Naive thymus-derived CD8-positive, alpha-beta T cell (primary cell): ENCODE measurements at places on chromosomes 4 and X. TPM values are rescaled to one million over a fixed set of nuclear protein-coding genes. Genes with fewer than 3 reads are reported as not detected.

GRCh38 chr4:147485167-147485566 lies 4.3 kb downstream of the EDNRA start:
- no peak overlapping the region for H3K27ac ChIP-seq
- H3K4me3 ChIP-seq: no peak overlapping the region
- H3K27me3 ChIP-seq: peaks cover 18% of the 10 kb centered on the region
- H3K4me1 ChIP-seq: no peaks in the 10 kb centered on the region
- DNase-seq: no peak
- peaks cover 4% of the 10 kb centered on the region for H3K36me3 ChIP-seq

- peak overlapping the region; percentile 76 for H3K27ac ChIP-seq
- peaks cover 43% of the 10 kb centered on the region for H3K27me3 ChIP-seq
- peaks cover 41% of the 10 kb centered on the region for H3K4me1 ChIP-seq
- no peak for DNase-seq
- peak overlapping the region; percentile 94 for H3K4me3 ChIP-seq
Observed at GRCh38 chr4:56655209-56655626, 25.9 kb downstream of the HOPX start.

DNA sequence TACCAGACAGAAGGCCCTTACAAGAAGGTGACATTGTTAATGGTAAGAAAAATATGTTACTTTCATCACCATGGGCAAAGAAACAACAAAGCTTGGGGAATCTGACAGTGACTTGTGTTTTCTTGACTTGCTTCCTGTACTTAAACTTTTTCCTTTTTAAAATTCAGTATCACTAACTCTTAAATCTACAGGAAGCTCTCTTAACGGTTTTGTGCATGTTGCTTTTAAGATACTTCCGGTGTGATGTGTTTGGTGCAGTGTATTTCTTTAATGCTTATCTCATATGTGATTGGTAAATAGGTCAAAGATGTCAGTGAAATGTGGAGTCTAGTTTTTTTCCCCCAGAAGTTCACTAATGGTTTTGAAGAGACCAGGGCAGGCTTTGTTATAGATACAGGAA lies 45.2 kb downstream of the ADH5 start:
- H3K27ac ChIP-seq: peak overlapping the region; percentile 92
- H3K4me3 ChIP-seq: peak overlapping the region; percentile 63
- peaks cover 20% of the 10 kb centered on the region for H3K4me1 ChIP-seq
- DNase-seq: peak; percentile 22
- H3K27me3 ChIP-seq: no peaks in the 10 kb centered on the region

- no peak overlapping the region for H3K4me3 ChIP-seq
- H3K27ac ChIP-seq: no peak overlapping the region
- no peaks in the 10 kb centered on the region for H3K4me1 ChIP-seq
Observed at GRCh38 chr4:124253080-124253479, 459.5 kb downstream of the ANKRD50 start.

GRCh38 chr4:104728380-104729122 lies 233.9 kb upstream of the CXXC4 start:
- H3K27me3 ChIP-seq: no peaks in the 10 kb centered on the region
- H3K4me3 ChIP-seq: no peak overlapping the region
- H3K36me3 ChIP-seq: no peaks in the 10 kb centered on the region
- no peak overlapping the region for H3K27ac ChIP-seq
- H3K4me1 ChIP-seq: no peaks in the 10 kb centered on the region
- DNase-seq: no peak

GRCh38 chr4:139208404-139208945 lies 31.5 kb upstream of the ELF2 start:
- no peaks in the 10 kb centered on the region for H3K27me3 ChIP-seq
- H3K36me3 ChIP-seq: no peaks in the 10 kb centered on the region
- DNase-seq: no peak

DNA sequence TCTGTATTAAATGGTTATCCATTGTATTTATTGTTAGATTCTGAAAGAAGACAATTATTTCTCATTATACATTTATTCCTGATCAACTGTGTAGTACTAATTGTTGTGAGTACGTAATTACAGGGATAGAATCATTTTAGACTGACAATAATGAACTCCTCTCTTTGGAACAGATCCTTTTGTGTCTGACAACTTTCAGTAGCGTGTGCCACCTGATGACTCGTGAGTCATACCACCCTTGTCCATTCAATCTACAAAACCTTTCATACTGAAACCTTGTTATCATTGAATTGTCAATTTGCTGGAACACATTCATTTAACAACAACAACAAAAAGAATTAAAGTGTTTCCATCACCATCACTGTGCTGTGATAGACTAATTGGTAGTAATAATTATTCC lies 602.7 kb upstream of the PCDH7 start:
- no peaks in the 10 kb centered on the region for H3K27me3 ChIP-seq
- H3K27ac ChIP-seq: no peak overlapping the region
- H3K4me3 ChIP-seq: no peak overlapping the region
- peaks cover 1% of the 10 kb centered on the region for H3K4me1 ChIP-seq
- no peaks in the 10 kb centered on the region for H3K36me3 ChIP-seq

- no peak overlapping the region for H3K4me3 ChIP-seq
- no peak for DNase-seq
- peaks cover 13% of the 10 kb centered on the region for H3K27me3 ChIP-seq
- H3K4me1 ChIP-seq: no peaks in the 10 kb centered on the region
Observed at GRCh38 chr4:94412658-94413038, 39.1 kb upstream of the PDLIM5 start.

DNA sequence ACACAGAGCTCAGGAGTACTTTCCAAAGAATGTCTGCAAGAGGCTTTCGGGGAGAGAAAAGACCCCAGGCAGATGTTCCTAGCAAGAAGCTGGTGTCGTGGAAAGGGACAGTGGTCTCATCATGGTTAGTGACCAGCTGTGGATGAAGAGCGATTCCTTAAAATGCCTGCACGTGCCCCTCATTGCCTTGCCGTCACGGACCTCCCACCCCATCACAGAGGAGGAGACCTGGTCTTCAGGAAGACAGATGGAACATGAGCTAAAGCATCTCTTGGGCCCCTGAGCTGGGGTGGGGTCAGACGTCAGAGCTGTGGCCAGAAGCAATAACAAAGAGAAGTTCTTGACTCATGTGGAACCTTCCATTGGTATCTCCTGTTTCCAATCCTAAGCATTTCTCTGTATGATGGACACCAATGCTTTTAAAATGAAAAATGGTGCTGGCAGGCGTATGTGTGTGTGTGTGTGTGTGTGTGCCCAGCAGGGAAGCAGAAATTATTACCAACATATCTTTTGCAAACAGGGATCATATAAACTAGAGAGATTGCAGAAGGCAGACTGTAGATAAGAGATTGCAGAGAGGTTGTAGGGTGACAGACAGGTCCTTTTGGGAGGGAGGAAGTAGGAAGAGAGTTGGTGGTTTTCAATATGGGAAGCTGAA lies 25.2 kb upstream of the ASMTL start:
- DNase-seq: peak; percentile 16
- peak overlapping the region; percentile 47 for H3K4me3 ChIP-seq
- H3K27ac ChIP-seq: peak overlapping the region; percentile 64
- no peaks in the 10 kb centered on the region for H3K27me3 ChIP-seq

DNA sequence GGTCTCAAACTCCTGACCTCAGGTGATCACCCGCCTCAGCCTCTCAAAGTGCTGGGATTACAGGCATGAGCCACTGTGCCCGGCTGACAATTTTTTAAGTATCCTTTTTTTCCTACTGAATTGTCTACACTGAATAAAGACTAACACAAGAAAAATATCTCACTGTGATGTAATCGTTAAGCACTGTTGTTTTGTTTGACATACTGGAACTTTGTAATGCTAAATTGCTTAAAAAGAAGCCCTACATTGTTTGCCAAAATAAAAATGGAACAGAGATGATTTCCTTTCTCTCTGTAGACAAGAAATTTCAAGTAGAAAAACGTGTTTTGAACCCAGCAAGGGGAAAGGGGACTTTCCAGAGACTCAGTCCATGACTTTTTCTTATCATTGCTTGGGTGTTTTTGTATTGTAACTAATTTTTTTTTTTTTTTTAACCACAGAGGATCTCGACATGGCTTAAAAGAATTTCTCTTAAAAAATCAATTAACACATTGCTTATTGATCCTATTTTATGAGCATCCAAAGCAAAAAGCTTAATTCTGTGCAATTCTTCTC lies 74.9 kb downstream of the TMEM156 start:
- peaks cover 5% of the 10 kb centered on the region for H3K4me1 ChIP-seq
- H3K27ac ChIP-seq: no peak overlapping the region
- peaks cover 4% of the 10 kb centered on the region for H3K27me3 ChIP-seq
- no peak overlapping the region for H3K4me3 ChIP-seq
- no peaks in the 10 kb centered on the region for H3K36me3 ChIP-seq

- H3K27me3 ChIP-seq: no peaks in the 10 kb centered on the region
- no peaks in the 10 kb centered on the region for H3K36me3 ChIP-seq
- DNase-seq: no peak
- H3K27ac ChIP-seq: no peak overlapping the region
- H3K4me3 ChIP-seq: no peak overlapping the region
- H3K4me1 ChIP-seq: peaks cover 49% of the 10 kb centered on the region
Observed at GRCh38 chrX:20445109-20445508, 178.4 kb upstream of the RPS6KA3 start.

DNA sequence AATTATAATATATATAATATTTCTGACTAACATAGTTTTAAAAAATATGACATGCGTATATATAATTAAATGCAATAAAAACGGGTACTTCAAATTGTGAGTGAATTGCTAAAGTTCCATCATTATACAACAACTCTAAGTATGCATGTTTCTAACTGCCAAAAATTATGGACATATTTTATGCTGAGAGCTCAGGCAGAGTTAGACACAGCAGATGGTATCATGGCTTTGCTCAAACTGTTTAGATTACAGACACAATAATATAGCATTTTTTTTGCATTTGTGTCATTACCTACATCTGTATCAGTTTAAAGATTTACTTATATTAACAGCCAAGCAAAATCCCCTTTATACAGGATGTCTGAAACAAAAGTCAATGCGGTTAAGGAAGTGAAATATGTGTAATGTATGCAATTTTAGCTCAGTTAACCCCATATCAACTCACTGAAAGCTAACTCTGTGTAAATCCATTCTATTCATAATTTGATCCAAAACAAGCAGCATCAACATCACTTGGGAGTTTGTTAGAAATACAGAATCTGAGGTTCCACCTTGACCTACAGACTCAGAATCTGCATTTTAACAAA lies 119.1 kb upstream of the CNKSR2 start:
- no peak overlapping the region for H3K27ac ChIP-seq
- no peaks in the 10 kb centered on the region for H3K4me1 ChIP-seq
- no peak for DNase-seq
- no peaks in the 10 kb centered on the region for H3K36me3 ChIP-seq

DNA sequence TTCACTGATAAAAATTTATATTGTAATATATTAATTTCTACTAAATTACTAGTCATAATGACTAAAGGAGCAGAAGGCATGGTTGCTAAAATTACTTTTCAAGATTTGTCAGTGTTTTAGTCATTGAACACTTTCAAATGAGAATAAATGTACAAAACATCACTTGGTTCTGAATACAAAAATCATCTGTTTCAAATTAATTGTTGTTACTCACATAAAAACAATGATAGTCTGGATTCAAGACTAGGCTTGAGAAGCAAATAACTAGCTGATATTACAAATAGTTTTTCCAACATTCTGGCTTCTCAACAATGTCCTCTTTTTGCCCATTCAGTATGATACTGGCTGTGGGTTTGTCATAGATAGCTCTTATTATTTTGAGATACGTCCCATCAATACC lies 112.5 kb downstream of the ANAPC10 start:
- no peak overlapping the region for H3K27ac ChIP-seq
- DNase-seq: no peak
- H3K36me3 ChIP-seq: peaks cover 3% of the 10 kb centered on the region
- no peak overlapping the region for H3K4me3 ChIP-seq
- H3K4me1 ChIP-seq: no peaks in the 10 kb centered on the region

- H3K27me3 ChIP-seq: peaks cover 3% of the 10 kb centered on the region
- no peak overlapping the region for H3K27ac ChIP-seq
- DNase-seq: no peak
- H3K36me3 ChIP-seq: no peaks in the 10 kb centered on the region
- no peak overlapping the region for H3K4me3 ChIP-seq
Observed at GRCh38 chr4:82640540-82640939, 78.8 kb upstream of the TMEM150C start.

DNA sequence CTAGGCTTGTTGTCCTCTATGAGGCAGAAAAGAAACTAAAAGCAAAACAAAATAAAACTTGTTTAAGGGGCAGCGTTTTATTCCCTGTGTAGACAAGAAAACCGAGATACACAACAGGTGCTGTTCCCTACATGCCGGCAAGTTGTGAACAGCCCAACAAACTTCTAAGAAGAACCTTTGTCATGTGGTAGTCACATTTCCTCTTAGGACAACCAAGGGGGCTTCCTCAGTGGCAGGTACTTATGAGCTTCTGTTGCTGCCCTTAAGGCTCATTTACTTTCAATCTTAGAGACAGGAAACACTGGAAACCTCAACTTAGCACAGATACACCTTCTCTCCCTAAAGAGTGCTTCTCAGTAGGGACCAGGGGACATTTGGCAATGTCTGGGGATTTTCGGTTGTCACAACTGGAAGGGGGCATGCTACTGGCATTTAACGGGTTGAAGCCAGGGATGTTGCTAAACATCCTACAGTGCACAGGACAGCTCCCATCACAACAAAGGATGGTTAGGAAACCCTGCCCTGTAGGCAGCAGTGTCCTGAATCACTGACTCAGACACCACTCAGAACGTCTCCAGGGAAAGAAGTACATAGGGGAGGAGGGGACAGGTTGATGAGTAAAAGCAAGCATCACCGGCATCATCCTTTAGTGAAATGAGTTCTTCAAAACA lies 111.0 kb downstream of the ASB9 start:
- peak overlapping the region; percentile 76 for H3K4me3 ChIP-seq
- H3K27me3 ChIP-seq: no peaks in the 10 kb centered on the region
- peak; percentile 10 for DNase-seq

DNA sequence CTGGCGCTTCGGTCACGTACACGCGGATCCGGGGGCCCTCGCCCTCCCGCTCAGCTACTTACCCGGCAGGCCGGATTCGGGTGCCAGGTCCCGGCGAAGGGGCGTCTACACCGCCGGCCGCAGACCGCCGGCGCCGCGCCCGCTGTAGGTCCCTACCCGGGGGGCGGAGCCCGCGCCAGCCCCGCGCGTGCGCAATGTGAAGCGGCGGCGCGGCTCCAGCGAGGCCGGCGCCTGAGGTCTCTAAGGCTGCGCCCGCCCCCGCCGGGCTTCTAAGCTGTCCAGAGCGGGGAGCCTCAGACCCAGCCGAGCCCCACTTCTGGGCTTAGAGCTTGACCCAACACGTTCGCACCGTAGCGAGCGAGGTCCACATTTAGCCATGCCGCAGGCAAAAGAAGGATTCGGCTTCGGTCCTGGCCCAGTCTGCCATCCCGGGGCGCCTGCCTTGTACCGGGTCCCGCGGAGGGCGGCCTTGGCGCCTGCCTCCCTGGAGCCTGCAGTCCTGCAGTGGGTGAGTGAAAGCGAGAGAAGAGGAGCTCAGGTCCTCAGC lies at the start of gene ZNF518B:
Gene ZNF518B (minus strand): TSS at position 172 of the 547 bp plus-strand sequence. CDS start 11,098 bp downstream, outside the sequence.
- peak within 1 kb of the TSS; percentile 91 for H3K27ac ChIP-seq
- H3K36me3 ChIP-seq: peaks cover 9% of the 10 kb centered on the region
- H3K4me3 ChIP-seq: peak within 1 kb of the TSS; percentile 91

GRCh38 chrX:24410514-24411189 lies 50.2 kb downstream of the SUPT20HL1 start:
- H3K4me1 ChIP-seq: no peaks in the 10 kb centered on the region
- H3K27me3 ChIP-seq: no peaks in the 10 kb centered on the region
- DNase-seq: no peak
- H3K4me3 ChIP-seq: no peak overlapping the region
- no peak overlapping the region for H3K27ac ChIP-seq
- no peaks in the 10 kb centered on the region for H3K36me3 ChIP-seq

The AKAP4 gene
- polyA plus RNA-seq: not detected

The IGFBP7 gene
- not detected for polyA plus RNA-seq

The CXXC4 gene
- 0.59 TPM for polyA plus RNA-seq

The CDKL2 gene
- 0.58 TPM for polyA plus RNA-seq

The UCHL1 gene
- polyA plus RNA-seq: not detected

The ENAM gene
- polyA plus RNA-seq: not detected

The CFAP47 gene
- polyA plus RNA-seq: not detected

The GLRA3 gene
- polyA plus RNA-seq: not detected
